Pulmonary artery endothelial cell (primary cell): ENCODE measurements at places on chromosomes 6 and 20.

DNA sequence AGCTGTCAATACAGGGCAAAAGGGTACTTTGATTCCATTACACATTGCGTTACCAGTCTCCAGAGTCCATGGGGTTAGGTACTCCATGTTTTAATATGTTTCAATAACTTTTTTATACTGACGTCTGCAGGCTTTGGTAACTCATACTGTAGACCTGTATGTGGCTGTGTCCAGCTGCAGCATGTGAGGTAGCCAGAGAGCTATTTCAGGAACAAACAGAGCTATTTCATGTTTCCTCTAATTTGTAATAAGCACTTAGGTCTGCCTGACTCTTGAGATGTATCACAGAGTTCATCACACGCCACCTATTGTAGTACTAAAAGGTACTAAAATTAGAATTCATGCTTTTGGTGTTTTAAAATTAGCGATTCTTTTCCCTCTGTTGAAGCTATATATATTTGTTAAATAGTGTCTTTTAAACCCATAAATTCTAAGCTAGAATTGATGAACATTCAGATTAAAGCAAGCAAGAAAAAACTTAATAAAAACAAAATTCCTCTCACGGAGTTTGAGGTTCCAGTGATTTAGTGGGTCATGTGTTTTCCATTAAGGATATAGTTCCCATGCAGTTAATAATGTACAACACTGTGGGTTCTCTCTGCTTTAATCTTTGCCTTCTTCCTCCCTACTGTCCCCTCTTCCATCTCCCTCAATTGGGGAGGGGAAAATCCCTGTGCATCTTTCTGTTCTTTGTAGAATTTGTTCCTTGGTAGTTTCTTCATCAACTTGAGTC, 37.0 kb downstream of the FOXO3 start:
- DNase-seq, result no peak

GRCh38 chr6:82348130-82348529, 15.5 kb upstream of the TPBG start:
- no peak for DNase-seq

- DNase-seq, result no peak
These were observed 184.2 kb upstream of the CCN2 start for GRCh38 chr6:132135409-132135808.

DNA sequence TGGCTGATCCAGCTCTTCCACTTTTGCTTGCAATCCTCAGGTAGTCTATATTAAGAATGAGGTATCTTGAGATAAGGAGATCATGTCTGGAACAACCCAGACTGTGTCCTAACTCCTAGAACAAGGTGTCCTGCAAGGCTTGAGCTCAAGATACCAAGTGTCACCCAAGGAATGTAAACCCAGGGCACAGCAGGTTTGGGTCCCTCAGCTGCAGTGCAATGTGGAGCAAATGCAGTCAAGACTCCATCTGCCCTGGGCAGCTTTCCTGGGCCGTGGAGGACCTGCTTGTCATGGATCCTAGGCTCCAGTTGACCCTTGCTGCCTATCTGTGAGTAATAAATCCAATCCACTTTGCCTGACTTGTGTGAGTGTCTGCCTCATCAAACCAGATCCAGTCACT, 166.1 kb downstream of the OTOR start:
- no peak for DNase-seq

DNA sequence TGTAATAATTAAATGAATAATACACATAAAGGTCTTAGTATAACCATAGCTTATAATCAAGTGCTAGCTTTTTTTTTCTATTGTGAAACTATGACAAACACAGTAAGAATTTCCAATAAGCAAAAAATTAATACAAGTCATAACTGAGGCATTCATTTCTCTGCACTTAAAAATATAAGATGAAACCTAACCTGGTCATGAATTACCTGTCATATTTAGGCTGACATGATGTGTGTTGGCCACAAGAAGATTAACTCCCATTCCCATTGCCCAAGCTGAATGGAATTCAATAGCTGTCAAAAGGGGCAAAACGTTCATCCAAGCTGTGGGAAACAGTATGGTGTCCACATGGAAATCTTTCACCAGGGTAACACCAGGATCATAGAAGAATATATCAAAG, 5.4 kb downstream of the VNN2 start:
- no peak for DNase-seq

DNA sequence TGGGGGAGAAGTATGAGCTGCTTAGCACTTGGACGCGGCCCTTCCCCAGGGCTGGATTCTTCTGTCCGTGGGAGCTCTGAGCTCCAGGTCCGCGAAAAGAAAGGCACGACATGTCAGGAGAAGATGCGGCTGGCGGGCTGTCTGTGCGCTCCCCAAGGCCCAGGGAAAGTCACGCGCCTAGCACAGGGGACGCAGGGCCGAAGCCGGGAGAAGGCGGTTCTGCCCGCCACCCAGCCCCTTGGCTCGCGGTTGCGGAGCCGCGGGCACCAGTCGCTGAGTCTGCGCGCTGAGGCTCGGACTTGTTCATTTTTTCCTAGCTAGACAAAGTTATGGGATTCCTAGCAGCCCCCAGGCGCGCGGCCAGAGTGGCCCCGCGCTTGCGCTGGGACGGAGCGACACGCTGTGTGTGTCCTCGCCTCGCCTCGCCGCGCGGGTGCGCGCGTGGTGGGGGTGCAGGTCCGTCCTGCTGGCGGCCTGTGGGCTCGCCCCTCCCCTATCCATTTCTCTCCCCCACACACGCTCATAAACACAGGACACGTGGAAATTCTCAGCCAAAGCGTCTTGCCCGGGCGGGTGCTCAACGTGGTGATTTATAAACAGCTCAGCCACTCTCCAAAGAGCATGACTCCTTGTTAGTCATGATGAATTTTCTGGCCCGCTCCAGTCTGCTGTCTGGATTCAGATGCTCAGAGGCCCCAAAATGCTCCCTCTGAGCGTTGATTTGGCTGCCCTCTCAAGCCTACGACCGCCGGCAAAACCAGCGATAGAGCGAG, 1.9 kb upstream of the POU3F2 start:
- DNase-seq, result no peak

DNA sequence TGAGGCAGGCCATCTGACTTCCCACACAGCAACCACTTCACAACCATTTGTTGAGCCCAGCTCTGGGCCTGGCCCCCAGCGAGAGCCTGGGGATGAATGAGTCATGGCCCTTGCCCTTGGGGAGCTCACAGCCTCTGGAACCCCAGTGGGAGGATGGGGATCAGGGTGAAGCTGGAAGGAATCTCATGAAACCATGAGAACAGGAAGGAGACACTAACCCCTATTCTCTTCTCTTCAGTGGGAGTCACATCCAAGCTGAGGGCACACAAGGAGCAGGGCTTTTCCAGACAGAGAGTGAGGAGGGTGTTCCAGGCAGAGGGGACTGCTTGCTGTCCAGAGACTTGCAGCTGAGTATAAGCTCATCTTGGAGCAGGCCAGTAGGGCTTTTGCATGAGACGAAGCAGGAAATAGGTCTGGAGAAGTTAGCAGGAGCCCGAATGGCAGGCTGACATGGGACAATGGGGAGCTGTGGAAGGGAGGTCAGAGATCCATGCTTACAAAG, 7.5 kb downstream of the FOXS1 start:
- DNase-seq, result no peak

- DNase-seq, result no peak
These were observed at the start of gene ARHGAP40 for GRCh38 chr20:38601216-38602184. TSS of gene ARHGAP40 (plus strand) at chr20:38601809.

GRCh38 chr6:51495096-51495495, 592.3 kb downstream of the PKHD1 start:
- DNase-seq, result no peak

GRCh38 chr6:163683105-163683622, 268.6 kb downstream of the QKI start:
- DNase-seq, result no peak

DNA sequence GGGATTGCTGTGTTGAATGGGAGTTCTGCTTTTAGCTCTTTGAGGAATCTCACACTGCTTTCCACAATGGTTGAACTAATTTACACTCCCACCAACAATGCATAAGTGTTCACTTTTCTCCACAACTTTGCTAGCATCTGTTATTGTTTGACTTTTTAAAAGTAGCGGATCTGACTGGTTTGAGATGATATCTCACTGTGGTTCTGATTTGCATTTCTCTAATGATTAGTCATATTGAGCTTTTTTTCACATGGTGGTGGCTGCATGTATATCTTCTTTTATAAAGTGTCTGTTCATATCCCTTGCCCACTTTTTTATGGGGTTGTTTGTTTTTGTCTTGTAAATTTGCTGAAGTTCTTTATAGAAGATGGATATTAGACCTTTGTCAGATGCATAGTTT, 588.3 kb upstream of the ADGRB3 start:
- DNase-seq, result no peak

DNA sequence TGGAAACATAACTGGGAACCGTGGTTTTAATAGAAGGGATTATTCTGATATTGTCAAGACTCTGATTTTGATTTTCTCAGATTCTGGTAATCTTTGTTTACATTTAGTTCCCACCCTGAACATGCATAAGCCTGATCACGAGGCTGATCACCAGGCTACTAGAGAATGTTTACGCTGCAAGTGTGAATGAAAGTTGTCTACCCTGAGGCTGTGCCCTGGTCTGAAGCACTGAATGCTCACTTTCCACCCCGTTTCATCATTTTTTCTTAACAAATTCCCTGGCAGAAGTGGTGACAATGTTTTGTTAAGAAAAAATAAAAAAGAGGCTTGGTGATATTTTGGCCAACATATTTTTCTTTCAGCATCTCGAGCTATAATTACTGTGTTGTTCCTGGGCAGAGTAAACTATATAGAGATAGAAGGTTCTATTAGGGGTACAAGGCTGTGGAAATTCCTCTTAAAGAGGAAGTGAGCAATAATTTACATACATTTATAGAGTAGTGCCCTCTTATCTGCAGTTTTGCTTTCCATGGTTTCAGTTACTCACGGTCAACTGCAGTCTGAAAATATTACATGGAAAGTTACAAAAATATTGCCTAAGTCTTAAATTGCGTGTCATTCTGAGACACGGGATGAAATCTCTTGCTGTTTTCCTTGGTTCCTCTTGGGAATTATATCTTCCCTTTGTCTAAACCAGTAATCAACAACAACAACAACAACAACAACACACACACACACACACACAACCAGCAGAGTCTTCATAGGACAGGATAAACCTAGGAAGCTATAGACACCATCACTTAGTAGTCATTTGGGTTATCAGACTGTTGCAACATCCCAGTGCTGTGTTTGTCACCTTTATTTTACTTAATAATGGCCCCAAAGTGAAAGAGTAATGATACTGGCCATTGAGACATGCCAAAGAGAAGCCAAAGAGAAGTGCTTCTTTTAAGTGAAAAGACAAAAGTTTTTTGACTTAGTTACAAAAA, 566.6 kb upstream of the CITED2 start:
- DNase-seq, result no peak

DNA sequence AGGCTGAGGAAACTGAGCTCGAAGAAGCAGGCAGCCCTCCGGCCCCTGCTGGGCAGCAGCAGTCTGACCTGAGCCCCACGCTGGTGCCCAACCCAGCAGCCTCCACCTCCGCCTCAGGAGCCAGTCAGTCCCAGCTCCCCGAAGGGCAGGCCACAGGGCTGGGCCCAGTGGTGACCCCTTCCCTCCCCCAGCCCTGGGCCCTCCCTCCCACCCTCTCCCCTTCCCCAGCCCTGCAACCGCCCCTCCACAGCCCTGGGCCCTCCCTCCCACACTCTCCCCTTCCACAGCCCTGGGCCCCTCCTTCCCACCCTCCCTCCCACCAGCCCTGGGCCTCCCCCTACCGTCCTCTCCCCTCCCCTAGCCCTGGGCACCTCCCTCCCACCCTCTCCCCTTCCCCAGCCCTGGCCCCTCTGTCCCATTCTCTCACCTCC, 115.0 kb downstream of the TAF4 start:
- DNase-seq, result no peak

- no peak for DNase-seq
These were observed 8.0 kb upstream of the SIM1 start for GRCh38 chr6:100472674-100473073.

DNA sequence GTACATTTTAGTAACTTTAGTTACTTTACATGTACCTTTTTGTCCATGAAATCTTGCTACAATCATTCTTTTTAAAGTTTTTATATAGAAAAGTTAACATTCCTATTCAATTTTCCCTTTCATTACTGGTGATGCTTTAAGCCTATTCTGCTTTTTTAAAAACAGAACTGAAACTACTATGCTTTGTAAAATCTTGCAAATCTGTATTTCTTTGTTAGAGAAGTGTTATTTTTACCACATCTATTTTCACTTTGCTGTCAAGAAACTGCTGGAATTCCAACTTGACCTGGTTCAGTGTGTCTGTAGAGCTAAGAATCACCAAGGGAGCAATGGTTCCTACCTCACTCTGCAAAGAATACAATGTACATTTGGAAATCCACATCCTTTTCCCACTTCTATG, 21.8 kb upstream of the SAMD5 start:
- DNase-seq, result no peak

- no peak for DNase-seq
These were observed 1.1 kb downstream of the PAX1 start for GRCh38 chr20:21706261-21707195.

- no peak for DNase-seq
These were observed 17.9 kb upstream of the ZBTB2 start for GRCh38 chr6:151409260-151409659.

- DNase-seq, result no peak
These were observed 6.1 kb downstream of the TP53RK start for GRCh38 chr20:46683011-46683667.
